ENCODE measurements at places on chromosomes 2 and 18. TPM values are rescaled to one million over a fixed set of nuclear protein-coding genes. Genes with fewer than 3 reads are reported as not detected.

DNA sequence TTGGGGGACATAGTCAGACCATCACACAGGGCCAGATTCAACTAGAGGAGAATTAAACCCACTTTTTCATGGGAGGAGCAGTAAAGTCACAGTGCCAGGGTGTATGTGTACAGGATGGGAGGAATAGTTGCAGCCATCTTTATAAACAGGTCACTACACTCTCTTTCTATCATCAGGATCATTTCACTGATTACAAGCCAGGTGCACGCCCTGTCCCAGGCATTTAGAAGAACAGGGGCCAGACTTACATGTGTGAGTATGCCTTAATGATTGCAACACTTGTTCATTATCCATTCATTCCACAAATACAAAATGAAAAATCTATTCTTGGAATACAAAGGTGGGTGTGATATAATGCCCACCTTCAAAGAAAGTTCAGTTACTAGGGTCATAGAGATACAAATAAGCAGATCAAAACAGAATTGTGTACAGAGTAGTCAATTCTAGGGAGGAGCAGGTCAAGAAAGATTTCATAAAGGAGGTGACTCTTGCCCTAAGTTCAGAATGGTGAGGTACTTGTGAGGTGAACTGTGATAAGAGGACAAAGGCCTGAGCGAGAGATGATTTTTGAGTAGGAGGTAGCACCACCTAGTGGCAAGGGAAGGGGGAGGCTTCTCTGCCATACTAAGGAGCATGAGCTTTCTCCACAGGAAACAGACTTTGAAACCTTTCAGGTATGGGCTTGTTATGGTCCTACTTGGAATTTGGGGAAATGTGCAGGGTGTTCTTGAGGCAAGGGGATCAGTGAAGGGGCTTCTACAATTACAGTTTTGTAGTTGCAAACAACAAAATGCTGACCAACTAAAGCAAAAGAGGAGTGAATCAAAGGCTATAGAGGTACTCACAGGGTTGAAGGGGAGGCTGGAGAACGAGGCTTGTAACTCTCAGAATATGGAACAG lies 156.3 kb downstream of the SUCLG1 start:
- peak; percentile 58 for DNase-seq

- DNase-seq: no peak
Measured at GRCh38 chr18:46337271-46337670, 233.1 kb downstream of the HAUS1 start.

DNA sequence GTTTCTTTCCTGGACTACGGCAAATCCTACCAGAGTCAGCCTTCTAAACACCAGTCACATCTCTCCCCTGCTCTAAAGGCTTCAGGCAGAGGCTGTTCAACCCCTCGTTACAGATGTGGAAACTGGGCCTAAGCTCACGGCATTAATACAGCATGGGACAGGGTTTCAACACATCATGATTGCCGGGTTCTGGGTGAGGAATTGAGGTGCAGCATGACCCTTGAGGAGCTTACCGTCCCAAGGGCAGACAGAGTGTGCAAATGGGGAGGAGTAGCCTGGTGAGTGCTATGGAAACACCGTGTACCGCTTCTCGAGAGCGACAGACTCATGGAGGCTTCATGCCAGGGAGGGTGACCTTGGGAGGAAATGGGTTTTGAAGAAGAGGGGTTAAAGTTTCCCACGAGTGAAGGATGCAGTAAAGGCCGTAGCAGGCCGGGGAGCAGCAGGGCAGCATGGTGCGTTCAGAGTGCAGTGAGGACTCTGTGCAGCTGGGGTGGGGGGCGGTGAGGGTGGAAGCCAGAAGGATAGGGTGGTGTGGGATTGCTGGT lies 51.1 kb downstream of the TGOLN2 start:
- no peak for DNase-seq

GRCh38 chr2:133760376-133760775 lies 192.1 kb upstream of the NCKAP5 start:
- no peak for DNase-seq

GRCh38 chr18:46728219-46728930 lies 28.5 kb downstream of the ST8SIA5 start:
- no peak for DNase-seq

DNA sequence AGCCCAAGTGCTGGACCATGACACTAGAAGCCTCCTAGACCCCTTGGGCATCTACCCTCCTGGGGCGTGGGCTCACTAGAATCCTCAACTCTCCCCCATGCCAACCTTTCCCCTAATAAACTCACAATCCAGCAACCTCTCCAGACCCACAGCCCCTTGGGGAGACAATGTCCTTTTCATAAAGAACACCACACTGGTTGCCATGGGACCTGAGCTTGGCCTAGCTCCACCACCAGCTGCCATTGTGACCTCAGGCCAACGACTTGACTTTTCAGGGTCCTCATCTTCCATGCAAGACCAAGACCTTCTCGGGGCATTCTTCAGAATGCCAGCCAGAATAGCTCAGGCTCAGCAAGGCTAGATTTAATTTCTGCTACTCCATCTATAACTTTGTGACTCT lies 128.1 kb upstream of the NPAS2 start:
- no peak for DNase-seq

DNA sequence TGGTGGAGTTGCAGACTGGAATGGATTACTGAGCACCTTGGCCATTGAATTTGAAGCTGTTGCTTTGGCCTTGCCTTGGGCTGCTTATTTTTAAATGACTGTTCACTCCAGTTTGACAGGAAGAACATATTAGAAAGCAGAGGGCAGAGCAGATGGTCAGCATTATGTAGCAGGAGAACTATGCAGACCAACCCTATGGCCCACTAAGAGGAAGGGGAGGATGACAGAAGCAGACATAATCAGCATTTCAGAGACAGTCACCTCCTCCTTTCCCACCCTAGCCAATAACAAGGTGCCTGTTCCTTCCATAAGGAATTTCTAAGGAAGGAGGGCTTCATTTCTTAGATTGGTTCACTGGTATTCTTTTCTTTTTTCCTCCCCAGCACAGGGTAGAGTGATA lies 2.4 kb downstream of the CHRNA1 start:
- DNase-seq: no peak

DSG1 gene
- 0.62 TPM for total RNA-seq

SGPP2 gene
- total RNA-seq: 0.14 TPM

HOXD13 gene
- not detected for total RNA-seq

DIPK1C gene
- total RNA-seq: not detected

DSEL gene
- 6.2 TPM for total RNA-seq

DLGAP1 gene
- not detected for total RNA-seq

CDH7 gene
- total RNA-seq: not detected

TSN gene
- 38.1 TPM for total RNA-seq
